ENCODE measurements at places on chromosomes 4 and X.

DNA sequence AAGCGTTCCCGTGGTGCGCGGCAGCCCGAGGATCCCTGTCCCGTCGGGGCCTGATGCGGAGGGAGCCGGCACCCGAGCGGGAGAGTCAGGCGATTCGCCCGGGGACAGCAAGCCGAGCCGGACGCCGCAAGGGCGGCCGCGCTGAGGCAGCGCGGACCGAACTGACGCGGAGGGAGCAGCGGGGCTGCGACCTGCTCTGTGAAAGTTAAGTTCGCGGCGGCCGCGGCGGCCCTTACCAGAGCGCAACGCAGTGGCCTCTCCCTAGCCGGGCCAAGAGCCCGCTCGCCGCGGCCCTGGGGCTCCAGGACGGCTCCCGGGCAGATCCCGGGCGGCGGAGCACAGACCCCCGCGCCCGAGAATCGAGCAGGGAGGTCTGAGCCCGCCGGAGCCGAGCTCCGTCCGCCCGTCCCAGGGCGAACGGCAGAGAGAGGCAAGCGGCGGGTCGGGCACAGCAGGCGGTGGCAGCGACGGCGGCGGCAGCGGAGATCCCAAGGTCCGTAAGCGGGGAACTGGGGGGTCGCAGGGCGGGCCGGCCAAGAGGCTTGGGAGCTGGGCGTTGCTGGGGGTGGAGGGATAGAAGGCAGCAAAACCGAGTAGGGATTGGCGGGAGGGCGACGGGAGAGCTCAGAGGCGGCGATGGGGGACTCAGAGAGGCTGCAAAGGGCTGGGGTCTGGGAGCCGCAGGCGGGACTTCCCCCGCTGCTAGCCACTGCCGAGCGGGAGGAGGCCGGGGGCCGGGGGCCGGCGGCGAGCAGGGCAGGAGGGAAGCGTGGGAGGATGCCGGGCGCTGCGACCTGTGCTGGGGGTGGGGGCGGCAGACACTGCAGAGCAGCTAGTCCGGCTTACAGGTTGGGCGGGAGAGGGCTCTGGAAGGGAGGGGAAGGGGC is 1.0 kb downstream of the GPR50 start:
- DNase-seq: no peak

DNA sequence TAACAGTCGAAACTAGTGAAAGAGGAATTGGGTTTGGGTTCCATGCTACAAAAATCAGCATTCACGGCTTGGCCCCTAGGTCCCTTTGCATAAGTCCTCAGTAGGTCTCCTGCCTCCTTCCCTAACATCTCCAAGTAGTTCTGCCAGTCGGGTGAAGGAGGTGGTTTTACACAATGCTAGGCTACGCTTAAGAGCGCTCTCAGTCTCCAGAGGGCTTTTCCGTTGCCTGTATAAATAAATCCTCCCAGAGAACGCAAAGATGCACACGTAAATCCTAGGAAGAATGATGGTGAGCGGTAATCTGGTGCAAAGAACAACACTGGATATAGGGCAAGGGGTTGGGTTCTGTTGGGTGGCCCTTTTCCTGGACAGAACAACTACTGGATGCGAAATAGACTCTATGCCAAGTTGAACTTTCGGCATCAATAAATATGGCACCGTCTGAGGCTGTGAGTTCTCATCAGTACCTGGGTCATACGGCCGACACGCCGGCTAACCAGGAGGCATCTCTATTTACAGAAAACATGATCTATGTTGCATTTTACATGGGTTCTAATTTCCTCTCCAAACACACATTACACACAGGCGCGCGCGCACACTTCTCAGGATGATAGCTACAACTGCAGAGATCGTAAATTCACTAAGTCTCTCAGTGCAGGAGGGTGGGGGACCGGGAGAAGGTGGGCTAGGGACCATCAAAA is 1.3 kb downstream of the CAMK2D start:
- no peak for DNase-seq

- DNase-seq: no peak
Observed at GRCh38 chr4:3877236-3877635, 111.1 kb downstream of the ADRA2C start.

GRCh38 chr4:168516841-168517240 is 20.0 kb downstream of the PALLD start:
- no peak for DNase-seq

GRCh38 chrX:17767734-17768133 is 30.4 kb downstream of the SCML1 start:
- no peak for DNase-seq
